ENCODE measurements at places on chromosomes 5 and 9.

- no peak for DNase-seq
These were observed 15.3 kb upstream of the KLF4 start for GRCh38 chr9:107504585-107505455.

- DNase-seq = peak; percentile 68
These were observed 10.0 kb downstream of the TRAF1 start for GRCh38 chr9:120916588-120916987.

- no peak for DNase-seq
These were observed 32.5 kb downstream of the RASA1 start for GRCh38 chr5:87300176-87300575.

DNA sequence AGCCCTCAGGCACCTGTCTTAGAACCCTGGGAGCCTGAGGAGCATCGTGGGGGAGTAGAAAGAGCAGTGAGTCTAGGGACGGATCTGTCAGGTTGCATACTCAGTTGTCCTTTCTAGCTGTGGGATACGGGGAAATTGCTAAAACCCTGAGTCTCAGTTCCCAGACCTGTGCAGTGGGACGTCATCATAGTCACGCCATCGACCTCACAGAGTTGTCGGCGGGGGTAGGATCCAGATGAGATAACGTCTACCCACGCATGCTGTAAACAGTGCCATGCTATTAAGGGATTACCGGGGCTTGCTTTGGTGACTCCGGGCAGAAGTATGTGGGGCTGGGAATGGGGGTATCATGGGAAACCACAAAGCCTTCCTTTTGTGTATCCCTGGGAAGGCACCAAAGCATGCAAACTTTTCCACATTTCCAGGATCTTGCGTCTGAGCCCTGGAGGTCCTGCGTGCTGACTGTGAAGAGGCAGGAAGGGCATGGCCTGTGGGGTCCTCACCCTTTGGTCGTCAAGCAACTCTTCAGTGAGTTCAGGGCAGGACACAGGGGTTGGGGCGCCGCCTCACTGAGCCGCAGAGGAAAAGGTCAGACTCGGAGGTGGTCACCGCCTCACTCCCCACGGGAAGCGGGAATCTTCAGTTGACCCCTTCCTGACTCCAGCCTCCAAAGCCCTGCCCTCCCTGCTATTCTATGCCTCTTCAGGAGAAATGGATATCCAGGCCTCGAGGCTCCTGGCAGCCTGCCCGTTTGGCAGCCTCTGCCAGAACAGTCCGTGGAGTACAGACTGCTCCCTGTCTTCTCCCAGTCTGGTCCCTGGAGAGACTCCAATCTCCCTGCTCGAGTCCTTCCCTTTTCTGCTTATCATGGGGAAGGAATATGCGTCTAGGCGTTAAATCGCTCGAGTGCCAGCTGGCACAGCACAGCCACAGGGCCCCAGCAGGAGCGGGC lies 186.8 kb upstream of the KLF9 start:
- peak; percentile 60 for DNase-seq

DNA sequence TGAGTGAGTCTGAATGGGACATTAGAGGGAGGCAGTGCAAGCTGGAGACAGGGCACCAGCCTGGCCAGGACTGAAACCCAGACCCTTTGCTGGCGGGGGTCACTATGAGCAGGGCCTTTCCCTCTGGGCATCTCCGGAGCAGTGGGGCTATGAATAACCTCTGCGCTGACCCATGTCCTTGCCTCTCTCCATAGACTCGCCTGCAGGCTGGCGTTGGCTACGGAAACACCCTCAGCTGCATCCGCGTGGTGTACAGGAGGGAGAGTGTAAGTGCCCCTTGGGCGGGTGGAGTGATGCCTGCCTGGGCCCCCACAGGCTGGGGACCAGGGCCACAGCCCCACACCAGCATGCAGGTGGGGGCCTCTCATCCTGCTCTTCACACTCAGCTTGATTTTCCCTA lies 15.8 kb downstream of the SLC25A48 start:
- no peak for DNase-seq

DNA sequence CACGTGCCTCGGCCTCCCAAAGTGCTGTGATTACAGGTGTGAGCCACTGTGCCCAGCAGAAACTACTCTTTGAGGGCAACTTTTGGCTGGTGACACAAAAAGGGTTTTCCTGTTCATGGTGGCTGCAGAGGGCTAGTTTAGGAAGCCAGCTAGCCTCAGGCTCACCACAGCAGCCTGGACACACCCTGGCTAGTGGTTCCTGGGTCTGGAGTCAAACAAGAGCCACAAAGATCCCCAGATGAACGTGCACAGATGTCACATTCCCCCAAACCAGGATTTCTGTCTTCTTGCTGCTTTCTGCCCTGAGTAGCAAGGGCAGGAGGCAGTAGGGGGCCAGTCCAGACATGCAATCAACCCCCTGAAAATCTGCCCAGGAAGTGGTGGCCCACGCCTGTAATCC lies 6.8 kb downstream of the HBEGF start:
- no peak for DNase-seq

GRCh38 chr9:121268851-121269641 lies 1.1 kb downstream of the GSN start:
- no peak for DNase-seq

DNA sequence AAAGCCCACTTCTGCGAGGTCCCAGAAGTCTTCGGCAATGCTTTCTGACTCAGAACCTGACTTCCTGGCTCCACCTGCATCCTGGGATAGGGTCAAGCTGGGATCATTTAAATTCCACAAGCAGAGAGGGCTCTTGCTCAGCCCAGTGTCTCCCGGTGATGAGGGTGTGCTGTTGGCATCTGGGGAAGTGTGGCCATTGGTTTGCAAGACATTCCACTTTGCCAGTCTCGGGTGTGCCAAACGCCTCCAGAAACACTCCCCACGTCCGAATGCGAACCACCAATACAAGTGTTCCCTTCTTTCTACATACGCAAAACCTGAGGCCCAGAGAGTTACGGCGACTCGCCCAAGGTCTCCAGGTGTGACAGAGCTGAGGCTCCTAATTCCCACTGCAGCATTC lies 43.1 kb upstream of the FCN2 start:
- no peak for DNase-seq

GRCh38 chr9:2663461-2664173 lies 42.0 kb downstream of the VLDLR start:
- DNase-seq = no peak

DNA sequence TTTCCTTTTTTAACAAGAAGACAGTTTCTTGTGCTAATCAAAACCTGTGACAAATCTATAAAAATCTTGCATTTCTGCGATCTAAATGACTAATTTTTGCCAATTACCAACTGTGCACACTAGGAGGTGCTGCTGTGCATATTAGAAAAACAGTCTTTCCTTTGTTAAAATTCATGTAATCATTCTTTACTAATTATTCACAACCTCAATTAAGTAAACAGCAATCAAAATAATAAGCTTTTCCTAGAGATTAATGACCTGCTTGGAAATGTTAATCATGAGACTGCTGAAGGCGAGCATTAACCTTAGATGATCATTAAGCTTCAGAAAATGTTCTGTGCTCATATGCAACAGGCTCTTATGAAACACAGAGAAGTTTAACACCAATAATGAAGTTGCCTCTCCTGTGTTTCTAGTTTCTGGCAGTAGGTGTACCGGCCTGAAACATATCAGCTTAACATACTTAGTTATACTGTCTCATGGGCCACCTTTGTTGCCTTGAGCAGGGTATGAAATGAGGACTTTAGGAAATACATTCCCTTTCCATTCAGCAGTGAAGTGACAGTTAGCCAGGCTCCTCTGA lies 17.7 kb downstream of the RFESD start:
- peak; percentile 10 for DNase-seq

- DNase-seq = no peak
These were observed 3.0 kb downstream of the LECT2 start for GRCh38 chr5:135951807-135952206.

- DNase-seq = no peak
These were observed 6.0 kb upstream of the IL13 start for GRCh38 chr5:132651838-132652469.

DNA sequence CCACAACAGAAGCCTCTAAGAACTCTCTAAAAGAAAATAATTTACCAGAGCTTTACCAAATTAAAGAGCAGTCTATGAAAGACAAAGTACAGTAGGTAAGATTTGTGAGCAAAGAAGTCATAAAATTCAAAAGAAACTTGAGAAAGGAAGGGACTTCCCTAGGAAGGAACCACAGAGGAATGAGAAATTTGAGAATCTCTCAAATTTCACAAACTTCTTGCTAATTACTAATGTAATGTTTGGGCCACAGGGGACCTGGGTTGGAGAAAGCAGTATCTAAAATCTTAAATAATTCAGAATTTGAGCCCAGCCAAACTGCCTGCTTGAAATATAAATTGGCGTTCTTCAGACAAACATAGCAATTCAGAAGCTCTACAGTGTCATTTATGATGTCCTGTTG lies 225.0 kb upstream of the PRR16 start:
- no peak for DNase-seq

- DNase-seq = no peak
These were observed 5.1 kb downstream of the RNF14 start for GRCh38 chr5:141973871-141974595.

DNA sequence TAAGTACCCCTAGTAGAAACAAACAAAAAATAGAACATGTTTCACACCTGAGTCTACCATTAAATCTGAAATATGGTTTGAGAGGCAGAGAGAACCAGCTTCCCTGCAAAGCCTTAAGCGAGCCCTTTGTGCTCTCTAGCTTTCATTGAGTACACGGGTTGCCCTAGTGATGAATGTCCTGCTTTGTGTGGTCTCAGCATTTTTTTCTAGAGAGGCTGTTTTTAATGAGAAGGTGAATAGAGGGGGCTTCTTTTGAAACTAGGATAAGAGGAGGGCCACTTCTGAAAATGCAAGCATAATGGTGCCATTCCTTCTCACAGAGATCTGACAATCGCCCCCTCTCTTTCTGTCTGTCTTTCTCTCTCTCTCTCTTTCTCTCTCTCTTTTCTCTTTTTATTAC lies 131.3 kb downstream of the MACIR start:
- no peak for DNase-seq

DNA sequence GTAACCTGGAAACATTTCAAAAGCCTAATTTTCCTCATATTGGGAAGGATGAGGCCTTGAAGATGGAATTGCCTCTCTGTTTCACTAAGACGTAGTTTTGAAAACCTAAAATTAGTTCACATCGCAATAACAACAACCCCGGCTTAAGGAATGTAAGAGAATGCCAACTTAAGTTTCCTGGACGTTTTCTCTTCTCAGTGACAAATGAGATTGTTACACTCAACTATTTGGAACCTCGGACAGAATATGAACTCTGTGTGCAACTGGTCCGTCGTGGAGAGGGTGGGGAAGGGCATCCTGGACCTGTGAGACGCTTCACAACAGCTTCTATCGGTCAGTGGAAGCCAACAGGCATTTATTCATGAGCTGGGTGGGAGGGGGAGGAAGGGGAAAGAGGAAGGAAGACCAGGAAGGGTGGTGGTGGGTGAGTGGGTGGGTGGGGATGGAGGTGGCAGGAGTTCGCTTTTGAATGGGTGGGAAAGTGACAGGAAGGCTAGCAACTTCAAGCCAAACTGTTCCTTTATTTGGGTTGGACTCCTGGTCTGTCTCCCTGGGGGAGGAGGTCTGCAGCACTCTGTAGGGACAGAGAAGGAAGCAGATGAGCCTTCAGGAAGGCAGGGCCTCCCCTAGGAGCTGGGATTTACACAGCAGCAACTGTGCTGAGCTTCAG lies 83.4 kb downstream of the TEK start:
- DNase-seq = no peak

All from amygdala (tissue), 56 donors.